ENCODE measurements at places on chromosomes 3 and 15.

GRCh38 chr15:64645995-64646394 is 129.4 kb downstream of the RBPMS2 start:
- no peak for DNase-seq

GRCh38 chr15:64515196-64515595 is 54.8 kb downstream of the ZNF609 start:
- no peak for DNase-seq

DNA sequence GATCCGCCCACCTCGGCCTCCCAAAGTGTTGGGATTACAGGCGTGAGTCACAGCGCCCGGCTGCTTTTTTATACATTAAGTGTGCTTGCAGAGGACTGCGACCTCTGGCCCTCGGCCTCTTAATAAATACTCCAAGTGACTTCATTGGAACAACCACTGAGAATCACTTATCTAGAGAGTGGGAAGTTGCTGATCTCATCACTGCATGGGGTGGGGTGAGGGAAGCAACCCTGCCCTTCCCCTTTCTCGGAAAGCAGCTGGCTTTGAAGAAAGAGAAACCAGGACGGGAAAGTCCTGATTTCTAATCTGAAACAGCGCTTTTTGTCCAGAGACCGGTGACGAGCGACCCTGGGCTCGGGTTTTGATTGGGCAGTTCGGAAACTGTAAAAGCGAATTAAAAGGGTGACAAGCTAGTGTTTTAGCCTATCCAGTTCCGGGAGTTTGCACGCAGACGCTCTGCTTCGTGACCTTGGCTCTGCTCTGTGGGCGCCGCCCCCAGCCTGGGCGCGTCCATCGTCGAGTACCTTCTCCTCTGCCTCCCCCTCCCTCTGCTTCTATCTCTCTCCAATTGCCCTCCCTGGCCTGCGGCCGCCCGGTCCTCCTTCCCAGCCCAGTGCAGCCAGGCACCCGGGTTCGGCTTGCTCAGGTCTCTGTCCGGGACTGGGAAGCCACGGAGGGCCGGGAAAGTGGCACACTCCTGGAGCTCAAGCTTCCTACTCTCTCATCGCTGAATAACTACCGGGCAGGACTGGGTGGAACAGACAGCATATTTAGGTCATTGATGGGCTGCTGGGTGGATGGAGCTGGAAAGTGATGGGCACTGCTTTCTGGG is 7.5 kb upstream of the TRIM69 start:
- DNase-seq, result peak; percentile 100

DNA sequence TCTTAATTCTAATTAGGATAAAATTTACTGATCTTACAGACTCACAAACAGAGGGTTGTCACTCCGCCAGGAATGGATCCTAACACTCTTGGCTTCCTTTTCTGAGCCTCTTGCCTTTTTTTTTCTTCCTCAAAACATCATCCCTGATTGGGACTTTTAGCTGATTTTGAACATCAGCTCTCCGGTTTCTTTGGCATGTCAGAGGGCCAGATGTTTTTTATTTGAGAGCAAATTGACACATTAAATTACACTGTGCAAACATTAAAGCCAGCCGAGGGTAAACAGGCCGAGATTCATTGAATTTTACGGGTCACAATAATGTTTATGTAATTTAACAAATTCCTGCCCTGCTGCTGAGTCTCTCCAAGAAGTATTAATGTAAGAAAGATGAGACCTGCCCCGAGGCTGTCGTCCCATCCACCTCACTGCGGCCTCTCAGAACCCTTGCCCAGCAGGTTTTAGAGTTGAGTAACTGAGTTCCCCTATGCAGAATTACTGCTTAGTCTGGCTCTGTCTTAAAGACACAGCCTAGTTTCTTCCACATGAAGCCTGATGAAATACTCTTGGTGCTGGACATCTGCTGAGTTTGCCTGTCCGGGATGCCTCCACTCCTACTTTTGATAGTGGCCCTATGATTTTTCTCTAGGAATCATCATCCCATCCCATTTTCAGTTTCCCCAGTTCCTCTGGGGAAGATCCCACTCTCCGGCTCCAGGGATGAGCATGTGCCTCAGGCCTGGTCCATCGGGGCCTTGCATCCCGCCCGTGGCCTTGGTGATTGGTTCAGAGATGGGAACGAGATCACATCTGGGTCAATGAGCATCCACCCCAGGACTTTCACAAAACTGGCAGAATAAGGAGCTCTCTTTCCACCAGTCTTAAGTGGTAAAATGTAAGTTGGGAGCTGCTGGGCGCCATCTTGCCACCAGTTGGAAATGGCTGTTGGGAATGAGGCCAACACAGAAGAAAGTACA is 226.6 kb upstream of the TLE3 start:
- DNase-seq, result peak; percentile 86

GRCh38 chr15:52124270-52124880 is 11.8 kb upstream of the BCL2L10 start:
- peak; percentile 57 for DNase-seq

GRCh38 chr3:171541181-171541580 is 81.0 kb upstream of the TNIK start:
- no peak for DNase-seq
